ENCODE measurements at places on chromosomes 2 and 18.

- DNase-seq = no peak
These were observed 284.4 kb upstream of the PARD3B start for GRCh38 chr2:204260901-204261300.

- no peak for DNase-seq
These were observed 1.6 kb downstream of the INHBB start for GRCh38 chr2:120347396-120348060.

DNA sequence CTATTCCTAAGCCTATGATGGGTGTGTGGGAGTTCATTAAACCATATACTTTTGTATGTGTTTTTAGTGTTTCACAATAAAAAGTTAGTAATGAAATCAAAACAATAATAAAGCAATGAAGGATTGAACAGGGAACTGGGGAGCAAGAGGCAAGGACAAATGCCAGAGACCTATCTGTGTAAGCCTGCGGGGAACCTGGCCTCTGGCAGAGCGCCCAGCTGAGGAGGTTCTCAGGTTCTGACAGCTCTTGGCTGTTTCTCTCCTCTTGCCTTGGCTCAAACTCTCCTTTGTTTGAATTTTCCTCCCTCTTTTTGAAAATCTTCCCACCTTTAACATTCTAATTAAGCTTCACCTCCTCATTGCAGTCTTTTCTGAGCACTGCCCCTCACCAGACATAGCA is 200.0 kb upstream of the NCKAP5 start:
- DNase-seq = no peak

DNA sequence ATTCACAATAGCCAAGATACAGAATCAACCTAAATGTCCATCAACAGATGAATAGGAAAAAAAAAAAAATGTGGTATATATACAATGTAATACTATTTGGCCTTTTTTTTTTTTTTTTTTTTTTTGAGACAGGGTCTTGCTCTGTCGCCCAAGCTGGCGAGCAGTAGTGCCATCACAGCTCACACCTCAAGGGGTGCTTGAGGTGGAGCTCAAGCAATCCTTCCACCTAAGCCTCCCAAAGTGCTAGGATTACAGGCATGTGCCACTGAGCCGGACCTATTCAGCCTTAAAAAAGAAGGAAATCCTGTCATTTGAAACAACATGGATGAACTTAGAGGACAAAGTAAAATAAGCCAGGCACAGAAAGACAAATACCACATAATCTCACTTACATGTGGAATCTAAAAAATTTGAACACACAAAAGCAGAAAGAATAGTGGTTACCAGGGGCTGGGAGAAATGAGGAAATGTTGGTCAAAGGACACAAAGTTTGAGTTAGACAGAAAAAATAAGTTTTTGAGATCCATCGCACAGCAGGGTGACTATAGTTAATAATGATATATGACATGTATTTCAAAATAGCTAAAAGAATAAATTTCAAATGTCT is 26.0 kb downstream of the TLK1 start:
- no peak for DNase-seq

GRCh38 chr2:60976875-60977561 is 40.5 kb upstream of the PEX13 start:
- no peak for DNase-seq

- DNase-seq = peak; percentile 92
These were observed 204.6 kb upstream of the TNP1 start for GRCh38 chr2:217064234-217065011.

DNA sequence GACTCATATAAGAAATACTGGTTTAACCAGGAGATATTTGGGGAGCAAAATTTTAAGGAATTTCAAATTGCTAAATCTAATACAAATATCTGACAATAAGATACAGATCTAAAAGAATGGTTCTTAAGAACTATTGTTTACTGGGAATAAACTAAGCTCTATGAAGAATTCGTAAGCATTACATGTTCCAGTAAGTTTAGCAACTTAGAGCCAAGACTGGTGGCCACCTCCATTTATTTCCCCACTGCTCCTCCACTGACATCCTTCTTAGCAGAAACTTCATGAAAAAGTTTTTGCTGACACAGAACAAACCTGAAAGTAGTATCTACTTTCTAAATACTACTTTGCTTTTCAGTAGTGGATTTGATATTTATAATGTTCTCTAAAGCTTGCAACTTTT is 83.0 kb downstream of the ACSL3 start:
- no peak for DNase-seq

- no peak for DNase-seq
These were observed 331.5 kb upstream of the LRP1B start for GRCh38 chr2:142462306-142462705.

- DNase-seq = no peak
These were observed 31.5 kb upstream of the TMBIM1 start for GRCh38 chr2:218323526-218324472.

DNA sequence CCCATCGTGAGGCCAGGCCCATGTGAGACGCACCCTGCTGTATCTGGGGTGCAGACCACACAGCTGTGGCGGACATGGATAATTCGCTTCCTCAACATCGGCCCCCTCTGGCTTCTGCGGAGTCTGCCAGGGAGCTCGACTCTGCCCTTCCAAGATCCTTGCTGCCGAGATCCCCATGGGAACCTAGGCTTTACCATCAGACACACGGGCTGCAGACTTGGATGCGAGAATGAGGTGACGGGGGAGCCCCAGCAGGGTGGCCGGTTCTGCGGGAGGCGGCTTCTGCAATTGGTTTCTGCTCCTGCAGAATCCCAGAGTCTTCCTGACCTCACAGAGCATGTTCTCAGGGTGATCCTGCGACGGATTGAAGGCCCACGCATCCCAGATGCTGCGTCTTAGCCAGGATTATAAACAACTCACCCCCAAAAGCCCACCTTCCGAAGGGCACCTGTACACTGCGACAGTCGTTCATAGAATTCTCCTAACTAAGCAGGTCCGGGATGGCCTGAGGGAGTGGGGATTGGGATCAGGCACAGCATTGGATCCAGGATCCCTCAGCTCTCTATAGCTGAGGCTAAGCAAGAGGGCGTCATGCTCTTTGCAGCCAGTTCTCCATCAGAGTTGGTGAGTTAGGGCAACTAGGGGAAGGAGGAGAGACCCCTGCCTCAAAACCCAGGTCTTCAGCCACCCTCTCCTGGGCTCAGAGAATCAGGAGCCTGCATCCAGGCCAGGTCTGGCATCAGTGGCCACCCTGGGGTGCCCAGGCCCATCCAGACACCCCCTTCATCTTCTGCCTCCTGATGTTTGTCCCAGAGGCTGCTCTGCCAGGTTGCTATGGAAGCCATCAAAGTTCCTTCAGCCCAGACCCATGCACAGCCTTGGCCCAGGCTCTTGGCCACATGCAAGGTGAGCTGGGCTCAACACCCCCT is 74.7 kb upstream of the SNTG2 start:
- DNase-seq = no peak

DNA sequence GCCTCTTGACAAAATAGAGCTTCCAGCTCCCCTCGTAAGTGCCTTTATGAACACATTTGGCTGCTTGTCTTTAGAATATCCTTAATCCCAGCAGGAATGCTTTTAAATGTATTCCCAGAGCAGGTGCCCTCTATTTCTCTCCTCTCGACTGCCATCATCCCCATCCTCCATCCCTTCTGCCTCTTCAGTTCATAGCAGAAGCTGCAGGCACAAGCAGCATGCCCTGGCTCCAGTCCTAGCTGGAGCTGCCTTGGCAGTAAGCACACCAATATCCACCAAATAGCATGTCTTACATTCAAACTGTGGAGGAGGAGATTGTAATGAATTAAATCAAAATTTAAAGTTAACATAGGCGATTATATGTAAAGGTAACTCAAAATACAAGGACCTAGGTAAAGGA is 891.3 kb upstream of the SLC39A10 start:
- DNase-seq = no peak

- DNase-seq = no peak
These were observed 17.9 kb downstream of the PCARE start for GRCh38 chr2:29056452-29056851.

DNA sequence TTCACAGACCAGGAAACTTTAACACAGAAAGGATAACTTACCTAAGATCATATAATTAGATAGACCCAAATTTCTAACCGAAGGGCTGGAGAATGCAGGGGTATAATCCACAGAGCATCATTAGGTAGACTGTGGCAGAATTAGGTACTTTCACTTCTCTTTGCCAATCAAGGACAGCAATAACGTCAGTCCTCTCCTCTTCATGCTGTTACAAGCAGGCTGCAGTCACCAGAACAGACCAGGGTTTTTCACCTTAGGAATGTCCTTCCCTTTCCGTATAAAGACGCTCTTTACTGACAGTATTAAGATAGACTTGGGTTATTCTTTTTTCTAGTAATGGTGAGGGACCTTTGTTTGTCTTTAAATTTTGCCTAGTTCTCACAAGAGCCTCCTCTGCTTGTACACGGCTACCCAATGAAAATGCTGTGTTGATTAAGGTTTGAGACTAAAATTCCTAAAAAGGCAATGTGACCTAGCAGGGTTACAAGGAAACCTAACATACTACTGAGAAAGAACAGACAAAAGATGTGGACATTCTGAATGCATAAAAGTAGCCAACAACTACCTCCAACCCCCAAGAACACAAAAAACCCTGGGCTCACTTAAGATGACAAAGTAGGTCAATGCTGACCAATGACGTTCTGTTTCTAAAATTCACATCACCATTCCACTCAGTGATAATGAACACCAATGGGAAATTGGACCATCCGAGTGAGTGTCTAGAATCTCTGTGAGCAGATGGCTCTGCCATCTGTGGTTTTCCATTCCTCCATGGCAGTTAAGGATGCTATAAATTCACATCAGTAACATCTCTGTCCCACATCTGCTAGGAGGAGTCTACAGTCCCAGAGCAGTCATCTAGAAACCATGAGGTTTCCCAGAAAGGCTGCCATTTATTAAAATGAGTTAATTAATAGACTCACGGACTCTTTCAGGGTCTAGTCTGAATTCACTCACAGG is 2.1 kb downstream of the PDIA6 start:
- no peak for DNase-seq

DNA sequence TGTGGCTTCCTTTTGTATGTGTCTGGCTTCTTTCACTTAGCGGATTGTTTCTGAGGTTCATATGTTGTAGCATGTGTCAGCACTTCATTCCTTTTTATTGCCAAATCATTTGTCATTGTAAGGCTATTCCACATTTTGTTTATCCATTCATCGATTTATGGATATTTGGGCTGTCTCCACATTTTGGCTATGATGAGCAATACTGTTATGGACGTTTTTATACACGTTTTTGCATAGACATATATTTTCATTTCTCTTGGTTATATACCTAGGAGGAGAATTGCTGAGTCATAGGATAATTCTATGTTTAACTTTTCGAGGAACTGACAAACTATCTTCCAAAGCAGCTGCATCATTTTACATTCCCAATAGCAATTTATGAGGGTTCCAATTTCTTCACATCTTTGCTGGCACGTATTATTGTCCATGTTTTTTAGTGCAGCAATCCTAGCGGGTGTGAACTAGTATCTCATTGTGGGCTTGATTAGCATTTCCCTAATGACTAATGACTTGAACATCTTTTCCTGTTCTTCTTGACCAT is 48.1 kb upstream of the TBC1D8 start:
- DNase-seq = peak; percentile 39

DNA sequence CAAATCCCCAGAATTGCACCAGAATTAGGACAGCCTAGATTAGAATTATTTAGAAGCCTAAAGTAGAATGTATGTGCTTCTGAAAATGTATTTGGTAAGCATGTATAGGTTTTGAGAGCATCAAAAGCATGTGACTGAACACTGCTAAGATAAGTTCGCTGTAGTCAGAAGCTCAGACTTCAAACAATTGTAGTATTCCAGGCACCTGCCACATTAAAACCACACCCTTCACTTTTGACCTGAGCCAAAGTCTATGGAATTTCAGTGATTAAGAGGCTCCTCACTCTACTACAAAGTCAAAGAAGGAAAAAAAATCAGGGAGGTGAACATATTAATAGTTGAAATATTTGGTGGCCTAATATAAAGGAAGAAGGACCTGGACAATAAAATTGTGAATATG is 8.2 kb downstream of the KCNJ3 start:
- DNase-seq = no peak
